GM23248 (cell line): ENCODE measurements at places on chromosomes 13 and 19. TPM values are rescaled to one million over a fixed set of nuclear protein-coding genes. Genes with fewer than 3 reads are reported as not detected.

GRCh38 chr13:110407021-110407420 lies 99.9 kb downstream of the COL4A2 start:
- DNase-seq: no peak

LGALS14 gene
- not detected in 2 replicates for polyA plus RNA-seq

DNA sequence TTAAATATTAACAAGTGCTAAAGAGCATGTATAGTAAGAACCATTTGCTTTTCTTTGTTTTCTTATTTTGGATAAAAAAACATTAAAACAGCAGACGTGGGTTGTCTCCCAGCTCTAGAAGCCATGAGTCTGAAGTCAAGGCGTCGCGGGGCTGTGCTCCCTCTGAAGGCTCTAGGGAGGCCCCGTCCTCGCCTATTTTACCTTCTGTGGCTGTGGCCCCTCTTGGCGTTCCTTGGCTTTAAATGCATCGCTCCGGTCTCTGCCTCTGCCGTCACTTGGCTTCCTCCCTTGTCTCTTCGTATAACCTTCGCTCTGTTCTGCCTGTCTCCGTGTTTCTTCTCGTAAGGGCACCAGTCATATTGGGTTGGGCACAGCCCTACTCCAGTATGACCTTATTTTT lies 75.3 kb downstream of the ING1 start:
- DNase-seq: no peak

- peak; percentile 33 for DNase-seq
Observed at GRCh38 chr19:3443840-3444694, 36.3 kb downstream of the SMIM24 start.

GRCh38 chr13:28161370-28161769 lies 23.0 kb downstream of the PAN3 start:
- DNase-seq: peak; percentile 41

- peak; percentile 81 for DNase-seq
Observed at GRCh38 chr19:11736696-11737095, 2.0 kb downstream of the ZNF823 start.
